ENCODE measurements at places on chromosomes 2 and 18.

GRCh38 chr2:64548761-64549160 lies 24.6 kb downstream of the AFTPH start:
- no peak for DNase-seq

DNA sequence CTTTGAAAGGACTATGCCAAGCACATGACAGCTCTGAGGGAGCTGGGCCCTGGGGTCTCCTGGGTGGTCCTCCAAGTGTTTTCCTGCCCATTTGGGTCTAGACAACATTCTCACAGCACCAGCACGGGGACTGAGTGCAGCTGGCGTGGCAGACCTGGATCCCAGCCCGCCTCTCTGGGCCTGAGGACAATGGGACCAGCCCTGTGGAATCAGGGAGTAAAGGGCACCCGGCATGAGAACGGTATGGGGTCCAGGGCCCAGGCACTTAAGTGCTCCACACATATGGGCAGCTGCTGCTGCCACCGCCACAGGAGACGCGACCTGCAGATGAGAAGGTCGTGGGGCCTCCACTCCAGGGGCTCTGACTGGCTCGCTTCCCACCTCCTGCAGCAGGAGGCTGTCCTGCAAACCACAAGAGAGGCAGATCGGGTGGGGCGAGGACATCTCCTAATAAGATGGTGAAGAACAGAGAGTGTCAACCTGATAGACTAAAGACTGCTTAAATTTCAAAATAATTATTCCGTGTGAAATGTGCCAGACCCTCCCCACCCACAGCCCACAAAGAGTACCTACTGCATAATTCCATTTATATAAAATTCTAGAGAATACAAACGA lies 46.3 kb downstream of the FAM178B start:
- DNase-seq = no peak

GRCh38 chr2:46230677-46231425 lies 66.4 kb upstream of the EPAS1 start:
- no peak for DNase-seq

- DNase-seq = no peak
Measured at GRCh38 chr2:240917009-240917683, 11.0 kb downstream of the CROCC2 start.

GRCh38 chr18:75115514-75115913 lies 93.4 kb downstream of the PTGR3 start:
- no peak for DNase-seq

DNA sequence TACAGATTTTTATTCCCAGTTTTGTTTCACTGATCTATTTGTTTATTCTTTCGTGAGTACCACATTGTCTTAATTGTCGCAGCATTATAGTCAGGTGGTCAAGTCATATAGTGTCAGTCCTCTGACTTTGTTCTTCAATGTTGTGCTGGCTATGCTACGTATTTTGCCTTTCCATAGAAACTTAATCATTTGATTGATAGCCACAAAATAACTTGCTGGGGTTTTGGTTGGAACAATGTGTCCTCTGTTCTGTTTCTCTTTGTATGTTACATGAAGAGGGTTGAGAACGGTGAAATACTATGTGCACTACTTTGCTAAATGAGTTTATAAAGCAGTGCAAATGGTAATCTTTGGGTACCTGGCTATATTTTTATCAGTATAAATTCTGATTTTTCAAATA lies 64.9 kb upstream of the TTC27 start:
- DNase-seq = no peak

GRCh38 chr2:181588546-181588945 lies 68.4 kb downstream of the CERKL start:
- no peak for DNase-seq

GRCh38 chr2:180195847-180196246 lies 188.8 kb upstream of the CWC22 start:
- no peak for DNase-seq

DNA sequence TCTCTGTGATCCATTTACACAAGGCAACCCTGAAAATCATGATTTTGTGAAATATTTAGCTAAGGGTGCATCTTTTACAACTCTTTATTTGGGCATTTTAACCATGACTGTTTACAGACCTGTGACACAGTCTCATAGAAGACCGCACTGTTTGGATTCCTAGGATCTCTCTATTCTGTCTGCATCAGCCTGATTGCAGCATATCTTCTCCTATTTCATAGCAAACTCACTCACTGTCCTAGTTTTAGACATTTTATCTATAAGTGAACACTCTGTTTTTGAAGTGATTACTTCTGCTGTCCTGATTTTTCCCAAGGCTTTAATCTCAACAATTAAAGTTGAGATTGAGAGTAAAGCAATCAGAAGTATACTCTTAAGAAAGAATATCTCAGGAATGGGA lies 56.2 kb downstream of the CAVIN2 start:
- DNase-seq = no peak

GRCh38 chr2:101725515-101726192 lies 28.1 kb downstream of the MAP4K4 start:
- no peak for DNase-seq

DNA sequence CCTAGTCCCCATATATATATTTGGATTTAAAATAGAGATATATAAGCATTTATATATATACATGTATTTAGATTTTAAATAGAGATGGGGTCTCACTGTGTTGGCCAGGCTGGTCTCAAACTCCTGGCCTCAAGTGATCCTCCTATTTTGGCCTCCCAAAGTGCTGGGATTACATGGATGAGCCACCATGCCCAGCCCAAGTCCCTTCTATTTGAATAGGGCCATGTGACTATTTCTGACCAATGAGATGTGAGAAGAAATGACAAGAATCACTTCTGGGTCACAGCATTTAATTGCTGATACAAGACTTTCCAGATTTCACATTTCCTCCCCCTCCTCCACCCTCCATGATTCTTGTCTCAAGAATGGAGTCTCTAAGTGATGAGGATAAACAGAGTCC lies 6.4 kb upstream of the RBM43 start:
- DNase-seq = no peak

DNA sequence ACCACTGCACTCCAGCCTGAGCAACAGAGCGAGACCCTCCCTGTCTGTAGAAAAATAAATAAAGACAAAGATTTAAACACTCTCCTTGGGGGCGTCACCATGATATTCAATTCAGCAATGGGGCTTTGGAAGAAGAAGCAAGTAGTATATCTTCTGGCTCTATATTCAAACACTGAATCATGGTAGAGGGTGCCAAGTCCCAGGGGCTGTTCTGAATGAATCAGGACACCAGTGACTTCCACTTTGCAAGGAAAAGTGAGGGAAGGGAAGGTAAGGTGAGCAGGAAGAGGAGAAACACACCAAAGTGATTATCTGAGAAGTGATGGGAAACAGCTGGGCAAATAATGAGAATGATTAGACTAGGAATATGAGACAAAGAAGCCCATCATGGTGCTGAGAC lies 80.5 kb downstream of the AAK1 start:
- no peak for DNase-seq

DNA sequence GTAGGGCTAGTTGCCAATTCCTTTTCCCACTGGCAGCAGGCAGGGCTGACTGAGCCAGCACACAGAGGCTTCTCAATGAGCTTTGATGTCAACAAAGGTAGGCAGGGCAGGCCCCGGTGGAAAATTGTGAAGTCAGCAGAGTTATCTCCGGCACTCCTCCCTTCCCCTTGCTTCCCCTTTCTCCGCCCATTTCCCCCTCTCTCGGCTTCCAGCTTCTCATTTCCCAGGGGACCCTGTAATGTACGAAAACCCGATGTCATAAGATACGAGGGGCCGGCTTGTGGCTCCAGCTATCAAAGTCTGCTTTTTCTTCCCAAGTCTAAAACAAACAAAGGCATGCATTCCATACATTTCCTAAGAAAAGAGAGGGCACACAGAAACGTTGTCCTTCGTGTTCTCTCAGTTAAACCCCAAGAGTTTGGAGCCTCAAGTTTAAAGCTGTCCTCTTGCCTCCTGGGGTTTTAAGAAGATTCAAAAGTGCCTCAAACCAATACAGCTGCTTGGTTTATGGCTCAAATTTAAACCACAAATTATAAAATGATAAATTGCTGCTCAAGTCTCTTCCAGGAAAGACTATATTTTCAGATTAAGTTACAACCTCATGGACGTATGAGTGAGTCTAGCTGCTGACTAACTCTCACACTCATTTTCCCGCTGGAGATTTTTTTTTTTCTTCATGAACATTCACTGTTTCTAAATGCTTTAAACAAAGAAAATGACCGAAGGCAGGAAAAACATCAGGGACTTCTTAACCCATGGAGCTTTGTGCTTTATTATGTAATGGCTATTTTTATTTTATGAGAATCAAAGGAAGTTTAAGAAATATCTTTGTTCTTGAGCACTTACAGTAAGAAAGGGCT lies 27.2 kb upstream of the EML4 start:
- DNase-seq = peak; percentile 38

- no peak for DNase-seq
Measured at GRCh38 chr2:26442301-26442700, 35.6 kb downstream of the OTOF start.

GRCh38 chr2:201450954-201451291 lies 335 bp downstream of the TRAK2 start:
- no peak for DNase-seq

- no peak for DNase-seq
Measured at GRCh38 chr2:72682061-72682460, 143.8 kb downstream of the EXOC6B start.

GRCh38 chr2:201798252-201798913 lies 8.0 kb upstream of the CDK15 start:
- DNase-seq = no peak

DNA sequence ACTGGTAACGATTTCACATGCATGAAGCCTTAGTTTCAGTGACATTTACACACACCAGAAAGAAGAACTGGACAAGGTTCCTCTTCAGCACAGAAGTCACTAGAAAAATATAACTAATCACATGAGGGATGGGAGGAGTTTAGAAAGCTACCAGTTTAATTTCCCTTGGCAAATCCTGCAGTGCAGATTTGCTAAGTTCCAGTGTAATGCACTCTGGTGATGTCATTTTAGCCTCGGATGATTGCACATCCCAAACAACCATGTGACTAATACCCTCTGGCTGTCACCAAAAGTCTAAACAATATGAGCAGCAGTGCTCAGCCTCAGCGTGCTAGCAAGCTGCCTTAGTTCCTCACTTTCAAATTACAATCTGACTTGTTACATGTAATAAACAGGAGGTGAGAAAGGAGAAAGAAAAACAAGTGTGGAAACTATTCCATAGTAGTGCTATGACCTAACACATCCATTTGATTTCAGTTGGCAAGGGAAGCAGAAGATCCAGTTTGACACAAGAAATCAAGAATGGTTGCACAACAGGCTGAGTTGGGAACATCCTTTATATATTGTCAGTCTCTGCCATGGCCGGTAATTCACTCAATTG lies 35.3 kb upstream of the PPP1CB start:
- DNase-seq = no peak

DNA sequence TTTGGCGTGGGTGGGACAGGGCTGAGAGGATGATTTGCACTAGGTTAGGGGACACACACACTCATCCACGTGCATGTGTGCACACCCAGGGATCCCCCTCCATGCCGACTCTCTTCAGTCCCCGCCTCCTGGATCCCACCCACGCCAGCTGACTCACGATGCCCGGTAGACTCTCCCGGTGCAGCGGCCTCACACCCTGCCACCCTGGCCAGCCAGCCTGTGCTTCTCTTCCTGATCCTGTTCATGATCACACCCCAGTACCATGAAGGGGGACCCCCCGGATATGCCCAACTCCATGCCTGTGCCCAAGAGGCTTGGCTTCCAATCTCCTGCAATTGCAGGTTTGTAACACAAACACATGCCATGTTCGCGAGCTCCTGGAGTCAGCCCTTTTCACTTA lies 157.8 kb upstream of the HDAC4 start:
- DNase-seq = no peak

- DNase-seq = no peak
Measured at GRCh38 chr2:143819190-143819735, 690.0 kb downstream of the ARHGAP15 start.

DNA sequence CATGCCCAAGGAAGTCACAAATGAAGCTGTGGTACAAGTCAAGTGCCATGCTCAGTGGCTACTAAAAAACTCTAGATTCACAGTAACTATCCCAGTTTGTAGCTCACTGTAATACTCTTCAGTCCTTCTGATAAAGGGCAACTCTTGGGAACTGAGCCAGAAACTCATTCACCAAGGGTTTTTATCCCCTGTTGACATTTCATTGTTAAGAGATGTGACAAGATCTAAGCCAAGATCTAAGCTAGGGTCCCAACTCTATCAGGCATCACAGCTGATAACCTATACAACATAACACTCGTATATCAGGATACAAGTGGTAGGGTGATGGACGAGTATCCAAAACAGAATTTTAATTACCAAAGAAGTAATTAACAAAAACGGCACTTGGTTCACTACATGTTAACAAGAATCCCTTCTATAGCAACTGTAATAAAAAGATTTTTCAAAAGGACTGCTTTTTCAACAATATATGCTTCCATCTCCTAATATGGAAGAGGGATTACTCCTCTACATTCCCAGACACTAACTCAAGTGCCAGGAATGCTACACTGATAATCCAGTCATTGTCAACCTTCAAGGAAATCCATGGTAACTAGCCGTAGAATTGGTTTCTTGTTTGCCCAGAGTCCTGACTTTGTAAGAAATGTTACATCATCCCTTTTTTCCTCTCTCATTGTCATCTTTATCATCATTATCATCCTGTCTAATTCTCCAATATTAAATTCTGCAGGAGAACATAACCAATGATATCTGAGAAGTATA lies 111.7 kb downstream of the CDH2 start:
- no peak for DNase-seq
